ENCODE measurements at places on chromosomes 6 and 20. TPM values are rescaled to one million over a fixed set of nuclear protein-coding genes. Genes with fewer than 3 reads are reported as not detected.

Gene CST2
- total RNA-seq = not detected

Gene RIPOR3
- 38.1 TPM for total RNA-seq

Gene TPBG
- total RNA-seq = 23.8 TPM

DNA sequence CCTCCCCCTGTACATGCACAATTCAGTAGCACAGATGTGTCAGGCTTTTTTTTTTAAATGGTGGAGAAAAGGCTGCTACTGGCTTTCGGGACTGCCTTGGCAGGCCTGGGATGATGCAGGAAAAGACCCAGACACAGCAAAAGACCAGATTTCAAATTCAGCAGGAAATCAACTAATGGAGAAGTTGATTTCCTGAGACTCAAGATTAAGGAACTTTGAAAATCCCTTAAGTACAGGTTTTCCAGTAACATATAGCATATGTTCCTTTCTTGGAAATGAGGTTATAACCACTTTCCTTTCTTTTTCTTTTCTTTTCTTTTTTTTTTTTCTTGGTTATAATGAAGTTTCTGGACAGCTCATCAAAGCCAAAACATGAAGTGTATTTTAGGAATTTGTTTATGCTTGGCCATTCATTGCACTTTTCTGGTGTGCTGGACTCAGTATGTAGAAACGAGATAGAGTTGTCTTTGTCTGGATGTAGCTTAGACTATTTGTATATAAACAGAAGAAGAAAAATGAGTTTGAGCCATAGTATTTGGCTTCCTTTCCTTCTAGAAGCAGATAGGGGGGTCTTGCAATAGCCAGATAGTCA lies 119.4 kb downstream of the SASH1 start:
- DNase-seq = peak; percentile 29

GRCh38 chr6:1607516-1608221 lies 2.0 kb upstream of the FOXC1 start:
- DNase-seq = no peak

- DNase-seq = no peak
Measured at GRCh38 chr20:59575216-59575615, 29.1 kb upstream of the PHACTR3 start.

- DNase-seq = no peak
Measured at GRCh38 chr6:19830171-19830570, 7.0 kb upstream of the ID4 start.

DNA sequence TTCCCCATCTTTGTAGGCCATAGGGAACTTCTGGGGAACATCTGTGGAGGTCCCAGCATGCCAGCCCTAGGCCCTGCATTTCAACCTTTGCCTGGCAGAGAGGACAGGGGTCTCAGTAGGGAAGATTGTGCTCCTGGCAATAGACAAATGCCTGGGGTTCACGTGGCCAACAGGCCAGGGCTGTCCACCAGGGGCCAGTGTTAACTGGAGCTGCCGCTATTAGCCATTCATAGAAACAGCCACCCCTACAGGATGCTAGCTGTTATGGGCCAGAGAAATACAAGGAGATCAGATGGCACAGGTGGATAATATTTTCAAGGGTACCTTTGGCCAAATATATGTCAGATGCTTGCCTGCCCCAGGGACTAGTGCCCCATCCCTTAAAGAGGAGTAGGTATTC lies 932.9 kb downstream of the QKI start:
- DNase-seq = no peak

- no peak for DNase-seq
Measured at GRCh38 chr6:3808759-3809514, 40.2 kb upstream of the FAM50B start.

DNA sequence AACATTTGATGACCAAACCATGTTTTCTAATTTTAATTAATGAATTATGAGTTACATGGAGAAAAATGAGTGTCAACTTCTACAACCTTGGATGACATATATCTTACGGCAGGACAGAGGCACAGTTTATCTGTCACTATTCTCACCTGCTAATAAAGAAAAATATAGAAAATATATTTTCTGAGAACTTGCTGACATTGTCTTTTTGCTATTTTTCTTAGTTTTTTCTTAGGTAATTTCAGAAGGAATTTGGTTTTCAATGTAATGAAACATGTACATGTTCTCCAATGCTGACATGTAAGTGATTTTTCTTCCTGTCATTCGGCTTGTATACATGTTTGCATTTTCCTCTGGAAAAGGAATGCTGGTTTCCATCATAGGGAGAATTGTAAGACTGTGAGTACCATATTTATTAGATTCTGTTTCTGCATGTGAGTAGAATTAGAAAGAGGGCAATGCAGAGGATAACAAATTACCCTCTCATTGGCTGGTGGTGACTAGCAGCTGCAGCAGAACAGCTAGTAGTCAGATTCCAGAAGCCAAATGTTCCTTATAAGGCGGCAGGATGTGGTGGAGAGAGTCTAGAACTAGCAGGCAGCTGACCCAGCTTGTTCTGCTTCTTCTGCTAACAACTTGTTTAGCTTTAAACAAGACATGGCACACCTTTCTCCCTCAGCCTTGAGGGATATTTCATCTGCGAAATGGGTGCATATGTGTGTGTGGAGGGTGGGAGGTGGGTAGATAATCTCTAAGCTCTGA lies 132.8 kb upstream of the SPACA1 start:
- DNase-seq = no peak

DNA sequence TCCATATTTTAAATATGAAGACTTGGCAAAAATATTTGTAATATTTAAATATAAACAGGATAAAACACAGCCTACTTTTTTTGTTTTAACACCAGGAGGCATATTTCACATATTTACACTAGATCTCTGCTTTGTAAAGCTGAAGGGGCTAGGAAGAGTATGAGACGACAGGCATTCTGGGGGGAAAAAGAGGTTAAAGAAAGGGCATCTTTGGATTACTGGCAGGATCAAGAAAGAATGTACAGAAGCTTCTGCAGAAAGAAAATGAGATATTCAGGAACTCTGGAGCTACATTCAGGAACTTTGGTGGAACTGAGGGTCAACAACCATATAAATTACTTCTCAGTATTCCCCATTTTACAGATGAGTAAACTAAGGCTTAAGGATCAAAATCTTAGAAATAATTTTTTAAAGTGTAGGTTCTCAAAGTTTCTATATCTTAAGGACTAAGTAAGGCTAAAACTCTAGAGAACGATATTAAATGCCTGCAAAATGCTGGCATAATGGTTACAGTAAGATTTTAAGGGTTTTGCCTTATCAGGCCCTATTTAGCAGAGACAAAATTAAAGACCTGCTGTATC lies 156.5 kb downstream of the CDK19 start:
- no peak for DNase-seq

- no peak for DNase-seq
Measured at GRCh38 chr6:161608771-161609170, 334.9 kb upstream of the AGPAT4 start.
